ENCODE measurements at places on chromosomes 3 and 15. TPM values are rescaled to one million over a fixed set of nuclear protein-coding genes. Genes with fewer than 3 reads are reported as not detected.

DNA sequence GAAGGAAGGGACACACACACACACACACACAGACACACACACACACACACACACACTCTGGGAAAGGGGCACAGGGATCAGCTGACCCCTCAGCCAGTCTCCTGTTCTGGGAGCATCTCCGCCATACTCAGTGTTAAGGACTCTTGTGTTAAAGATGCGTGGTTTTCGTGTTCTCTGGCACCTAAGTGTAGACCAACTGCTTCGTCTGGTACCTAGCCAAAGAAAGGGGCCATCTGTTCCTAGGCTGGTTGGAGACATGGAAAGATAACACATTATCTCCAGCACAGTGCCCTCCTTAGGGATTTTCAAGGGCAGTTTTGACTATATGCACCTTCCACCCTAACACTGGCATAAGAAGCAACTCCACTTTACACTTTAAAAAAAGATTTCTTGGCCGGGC lies 65.1 kb downstream of the EPHB1 start:
- no peak overlapping the region for H3K27ac ChIP-seq
- peaks cover 7% of the 10 kb centered on the region for H3K4me1 ChIP-seq
- no peak for DNase-seq

GRCh38 chr15:77667338-77668234 lies 34.9 kb upstream of the LINGO1 start:
- H3K36me3 ChIP-seq: no peaks in the 10 kb centered on the region
- no peak overlapping the region for H3K27ac ChIP-seq
- peaks cover 7% of the 10 kb centered on the region for H3K27me3 ChIP-seq
- H3K4me3 ChIP-seq: no peak overlapping the region
- no peaks in the 10 kb centered on the region for H3K4me1 ChIP-seq

DNA sequence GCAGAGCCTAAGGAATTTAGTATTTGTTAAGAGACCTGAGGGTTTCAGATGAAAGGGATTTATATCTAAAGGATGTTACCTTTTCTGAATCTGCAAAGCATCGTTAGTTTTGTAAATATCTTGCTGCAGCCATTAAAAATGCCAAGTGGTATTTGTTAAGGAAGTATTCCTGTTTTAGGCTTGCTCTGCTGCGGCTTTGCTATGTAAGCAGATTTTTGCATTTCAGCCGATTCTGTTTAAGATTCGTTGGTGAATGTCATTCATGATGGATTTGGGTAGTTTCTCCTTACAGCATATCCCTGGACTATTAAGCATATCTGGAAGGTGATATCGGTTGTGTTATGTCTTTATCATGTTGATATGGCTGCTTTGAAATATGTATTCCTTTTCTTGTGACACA lies 1.0 kb downstream of the USP8 start:
- peaks cover 37% of the 10 kb centered on the region for H3K4me1 ChIP-seq
- peak overlapping the region; percentile 94 for H3K4me3 ChIP-seq
- no peak for DNase-seq
- H3K27ac ChIP-seq: peak overlapping the region; percentile 94
- no peaks in the 10 kb centered on the region for H3K27me3 ChIP-seq
- H3K36me3 ChIP-seq: peaks cover 8% of the 10 kb centered on the region

DNA sequence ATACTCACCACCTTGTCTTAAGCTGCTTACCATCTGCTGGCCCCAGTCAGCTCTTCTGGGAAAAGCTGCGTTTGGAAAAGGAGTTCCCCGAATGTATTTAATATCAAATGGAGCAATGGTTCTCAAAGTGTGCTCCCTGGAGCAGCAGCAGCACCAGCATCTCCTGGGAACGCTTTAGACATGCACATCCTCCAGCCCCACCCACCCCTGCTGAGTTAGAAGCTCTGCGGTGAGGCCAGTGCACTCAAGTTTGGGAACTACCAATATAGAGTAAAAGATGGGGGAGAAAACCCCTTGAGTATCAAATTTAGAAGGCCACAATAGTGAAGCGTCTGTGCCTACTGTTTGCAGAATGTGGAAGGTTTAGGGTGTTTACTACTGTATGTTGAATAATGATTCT lies 124.0 kb upstream of the TOPAZ1 start:
- no peak overlapping the region for H3K27ac ChIP-seq
- DNase-seq: no peak
- no peak overlapping the region for H3K4me3 ChIP-seq
- no peaks in the 10 kb centered on the region for H3K36me3 ChIP-seq

DNA sequence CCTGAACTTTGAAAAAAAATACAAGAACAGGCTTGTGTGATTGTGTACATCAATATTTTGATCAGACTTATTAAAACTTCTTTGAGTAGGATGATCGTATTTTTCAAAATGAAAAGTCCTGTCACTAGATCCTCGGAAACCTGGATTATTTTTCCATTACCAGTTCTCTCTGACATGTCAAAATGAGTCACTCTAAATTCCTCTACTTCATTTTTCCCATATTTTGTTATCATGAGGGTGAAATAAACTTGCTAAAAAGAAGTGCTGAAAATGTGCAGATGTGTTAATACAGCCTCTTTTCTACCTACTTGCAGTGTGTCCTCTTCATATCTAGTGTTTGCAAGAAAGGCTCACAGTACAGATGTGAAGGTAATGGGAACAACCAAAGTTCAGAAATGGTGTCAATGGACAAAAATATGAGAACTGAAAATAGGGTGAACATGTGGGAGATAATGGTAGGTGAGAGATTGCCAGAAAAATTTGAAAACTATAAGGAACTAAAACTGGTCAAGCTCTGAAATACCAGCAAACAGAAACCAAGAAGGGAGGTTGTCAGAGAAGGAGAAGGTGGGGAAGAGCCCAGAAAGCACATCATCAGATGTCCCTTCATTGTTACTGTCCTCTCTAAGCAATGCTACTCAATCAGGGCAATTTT lies 108.2 kb downstream of the EOMES start:
- H3K4me1 ChIP-seq: no peaks in the 10 kb centered on the region
- no peak overlapping the region for H3K27ac ChIP-seq
- no peak for DNase-seq

The ATP13A3 gene
- 66.8 TPM for total RNA-seq

- peaks cover 15% of the 10 kb centered on the region for H3K4me1 ChIP-seq
- H3K4me3 ChIP-seq: no peak overlapping the region
- peaks cover 31% of the 10 kb centered on the region for H3K36me3 ChIP-seq
- peak overlapping the region; percentile 45 for H3K27ac ChIP-seq
- no peak for DNase-seq
Measured at GRCh38 chr15:40466426-40467260, 4.1 kb upstream of the CHST14 start.

The DNAH12 gene
- total RNA-seq: not detected

- no peak overlapping the region for H3K27ac ChIP-seq
- H3K36me3 ChIP-seq: no peaks in the 10 kb centered on the region
- H3K4me1 ChIP-seq: peaks cover 4% of the 10 kb centered on the region
- H3K27me3 ChIP-seq: no peaks in the 10 kb centered on the region
Measured at GRCh38 chr3:133455960-133456359, 56.1 kb downstream of the BFSP2 start.

DNA sequence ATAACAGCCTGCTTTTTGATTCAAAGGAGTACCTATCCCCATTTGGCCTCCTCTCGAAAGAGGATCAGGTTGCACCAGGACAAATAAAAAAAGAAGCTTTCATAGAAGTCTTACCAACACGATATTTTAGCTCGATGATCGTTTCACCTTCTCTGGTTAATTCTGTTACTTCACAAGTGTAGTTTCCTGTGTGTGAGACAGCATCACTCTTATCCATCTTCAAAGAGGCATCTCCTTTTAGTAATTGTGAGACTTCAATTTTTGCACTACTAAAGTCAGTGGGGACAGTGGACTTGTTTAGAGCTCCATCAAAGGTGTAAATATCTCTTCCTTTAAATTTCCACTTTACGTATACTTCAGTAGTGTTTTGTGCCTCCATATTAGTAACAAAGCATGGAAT lies 11.0 kb downstream of the CD47 start:
- no peak for DNase-seq
- no peaks in the 10 kb centered on the region for H3K27me3 ChIP-seq
- H3K4me1 ChIP-seq: peaks cover 52% of the 10 kb centered on the region
- peaks cover 52% of the 10 kb centered on the region for H3K36me3 ChIP-seq
- H3K4me3 ChIP-seq: no peak overlapping the region

DNA sequence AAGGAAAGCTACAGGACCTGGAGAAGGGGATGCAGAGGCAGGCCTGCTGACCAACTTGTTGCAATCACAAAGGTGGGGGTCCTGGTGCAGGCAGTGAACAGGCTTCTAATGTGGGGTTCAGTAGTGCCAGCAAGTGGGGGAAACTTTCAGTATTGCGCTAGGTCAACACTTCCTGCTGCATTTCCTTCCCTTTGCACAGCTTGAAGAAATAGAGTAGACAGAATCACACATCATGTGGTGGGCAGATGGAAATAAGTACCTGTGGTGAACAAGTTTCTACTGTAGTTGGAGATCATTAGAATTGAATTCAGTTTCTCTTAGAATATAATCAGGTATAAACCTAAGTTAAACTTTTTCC lies 63.4 kb downstream of the RGMA start:
- no peaks in the 10 kb centered on the region for H3K27me3 ChIP-seq
- H3K36me3 ChIP-seq: peaks cover 63% of the 10 kb centered on the region
- no peak overlapping the region for H3K4me3 ChIP-seq
- no peak for DNase-seq
- peak overlapping the region; percentile 82 for H3K27ac ChIP-seq

The TBC1D2B gene
- total RNA-seq: 119 TPM

The GOLGA8T gene
- 0.94 TPM for total RNA-seq

DNA sequence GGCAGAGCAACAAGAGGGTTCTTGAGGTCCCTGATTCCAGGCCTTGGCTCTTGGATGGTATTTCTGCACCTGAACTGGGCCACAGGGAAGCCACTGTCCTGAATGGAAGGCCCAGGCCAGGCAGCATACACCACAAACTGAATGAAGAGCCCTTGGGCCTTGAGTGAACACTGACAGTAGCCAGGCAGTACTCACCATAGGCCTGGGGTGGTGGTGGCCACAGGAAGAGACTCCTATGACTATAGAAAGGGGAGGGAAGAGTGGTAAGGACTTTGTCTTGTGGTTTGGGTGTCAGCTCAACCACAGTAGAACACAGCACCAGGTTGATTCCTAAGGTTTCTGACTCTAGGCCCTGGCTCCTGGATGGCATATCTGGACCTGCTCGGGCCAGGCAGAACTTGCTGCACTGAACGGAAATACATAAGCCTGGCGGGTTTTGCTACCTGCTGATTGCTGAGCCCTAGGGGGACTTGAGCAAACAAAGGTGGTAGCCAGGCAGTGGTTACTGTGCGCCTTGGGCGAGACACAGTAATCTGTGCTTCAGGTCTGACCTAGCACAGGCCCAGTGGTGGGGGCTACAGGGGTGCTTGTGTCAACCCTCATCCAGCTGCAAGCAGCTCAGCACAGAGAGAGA lies 241.4 kb downstream of the ISL2 start:
- H3K4me1 ChIP-seq: peaks cover 11% of the 10 kb centered on the region
- H3K27me3 ChIP-seq: no peaks in the 10 kb centered on the region
- H3K27ac ChIP-seq: no peak overlapping the region
- peaks cover 3% of the 10 kb centered on the region for H3K36me3 ChIP-seq
- no peak overlapping the region for H3K4me3 ChIP-seq
- no peak for DNase-seq

- no peaks in the 10 kb centered on the region for H3K36me3 ChIP-seq
- DNase-seq: peak; percentile 37
- H3K27ac ChIP-seq: no peak overlapping the region
- peaks cover 3% of the 10 kb centered on the region for H3K4me1 ChIP-seq
Measured at GRCh38 chr3:15923640-15924405, 126.0 kb upstream of the ANKRD28 start.

- H3K27ac ChIP-seq: peak overlapping the region; percentile 78
- DNase-seq: peak; percentile 57
- peak overlapping the region; percentile 84 for H3K4me3 ChIP-seq
Measured at GRCh38 chr3:184524981-184525336, 36.6 kb upstream of the EPHB3 start.

Measured in activated CD8-positive, alpha-beta T cell treated with anti-CD3 and anti-CD28 coated beads, Interleukin-2, amount 10 ng/mL, durations not matched to agents 7 days and 5 days (primary cell).